Keratinocyte (primary cell): ENCODE measurements at places on chromosomes 6 and 20. TPM values are rescaled to one million over a fixed set of nuclear protein-coding genes. Genes with fewer than 3 reads are reported as not detected.

- no peak for DNase-seq
These were observed 95.5 kb upstream of the NXT1 start for GRCh38 chr20:23255106-23255505.

- DNase-seq = no peak
These were observed 603.5 kb upstream of the CDH4 start for GRCh38 chr20:60648556-60648955.

GRCh38 chr6:134902936-134903335 lies 47.0 kb downstream of the ALDH8A1 start:
- DNase-seq = no peak

- no peak for DNase-seq
These were observed 35.3 kb upstream of the LAMA2 start for GRCh38 chr6:128847431-128848210.

Gene SRSF12
- polyA plus RNA-seq = 0.16 to 0.28 TPM (median 0.19 TPM) in 3 replicates

Gene CCN5
- 0.50 TPM in 1 of 3 replicates, not detected in the others for polyA plus RNA-seq

Gene OR14J1
- polyA plus RNA-seq = not detected in 3 replicates
